Cerebellum (tissue), 4 donors: ENCODE measurements at places on chromosomes 7 and 10. TPM values are rescaled to one million over a fixed set of nuclear protein-coding genes. Genes with fewer than 3 reads are reported as not detected.

Gene GRK5
- total RNA-seq: 14.4 TPM

Gene DUS4L
- 15.7 TPM for total RNA-seq

Gene ASZ1
- not detected for total RNA-seq

Gene RPEL1
- not detected for total RNA-seq

Gene HECW1
- total RNA-seq: 62.1 TPM

Gene SFMBT2
- total RNA-seq: 51.0 TPM

Gene SLC18A3
- 3.4 TPM for total RNA-seq

Gene KCP
- 3.4 TPM for total RNA-seq

Gene CRYGN
- total RNA-seq: not detected

Gene DRGX
- total RNA-seq: not detected

Gene STK31
- 1.5 TPM for total RNA-seq

Gene CAPZA2
- 121 TPM for total RNA-seq

Gene MINDY4
- total RNA-seq: 9.8 TPM

Gene RELN
- 390 TPM for total RNA-seq

Gene ACSM6
- not detected for total RNA-seq

Gene HOXA6
- total RNA-seq: not detected

Gene UPK3B
- total RNA-seq: 2.1 TPM

Gene WEE2
- total RNA-seq: 0.45 TPM

Gene ZPBP
- not detected for total RNA-seq

Gene OR13A1
- total RNA-seq: 0.45 TPM

Gene OPN4
- total RNA-seq: not detected

Gene SKIDA1
- total RNA-seq: 8.8 TPM

Gene GPR141
- not detected for total RNA-seq

Gene SMKR1
- 2.2 TPM for total RNA-seq

Gene PILRA
- 3.3 TPM for total RNA-seq

Gene BAMBI
- total RNA-seq: 4.1 TPM

Gene GALNT17
- 41.3 TPM for total RNA-seq

Gene TCAF2
- total RNA-seq: 1.00 TPM

Gene LAMB1
- 87.2 TPM for total RNA-seq
